Activated CD4-positive, alpha-beta memory T cell treated with anti-CD3 and anti-CD28 coated beads, Interleukin-2, amount 10 ng/mL, durations not matched to agents 7 days and 5 days (primary cell): ENCODE measurements at places on chromosomes 2 and 18. TPM values are rescaled to one million over a fixed set of nuclear protein-coding genes. Genes with fewer than 3 reads are reported as not detected.

Gene COA5
- total RNA-seq, result 26.3 TPM

GRCh38 chr2:107008843-107009242, 122.9 kb upstream of the ST6GAL2 start:
- H3K27ac ChIP-seq, result no peak overlapping the region
- H3K4me3 ChIP-seq, result no peak overlapping the region
- no peak for DNase-seq
- H3K4me1 ChIP-seq, result no peaks in the 10 kb centered on the region
- no peaks in the 10 kb centered on the region for H3K27me3 ChIP-seq
- H3K36me3 ChIP-seq, result no peaks in the 10 kb centered on the region

DNA sequence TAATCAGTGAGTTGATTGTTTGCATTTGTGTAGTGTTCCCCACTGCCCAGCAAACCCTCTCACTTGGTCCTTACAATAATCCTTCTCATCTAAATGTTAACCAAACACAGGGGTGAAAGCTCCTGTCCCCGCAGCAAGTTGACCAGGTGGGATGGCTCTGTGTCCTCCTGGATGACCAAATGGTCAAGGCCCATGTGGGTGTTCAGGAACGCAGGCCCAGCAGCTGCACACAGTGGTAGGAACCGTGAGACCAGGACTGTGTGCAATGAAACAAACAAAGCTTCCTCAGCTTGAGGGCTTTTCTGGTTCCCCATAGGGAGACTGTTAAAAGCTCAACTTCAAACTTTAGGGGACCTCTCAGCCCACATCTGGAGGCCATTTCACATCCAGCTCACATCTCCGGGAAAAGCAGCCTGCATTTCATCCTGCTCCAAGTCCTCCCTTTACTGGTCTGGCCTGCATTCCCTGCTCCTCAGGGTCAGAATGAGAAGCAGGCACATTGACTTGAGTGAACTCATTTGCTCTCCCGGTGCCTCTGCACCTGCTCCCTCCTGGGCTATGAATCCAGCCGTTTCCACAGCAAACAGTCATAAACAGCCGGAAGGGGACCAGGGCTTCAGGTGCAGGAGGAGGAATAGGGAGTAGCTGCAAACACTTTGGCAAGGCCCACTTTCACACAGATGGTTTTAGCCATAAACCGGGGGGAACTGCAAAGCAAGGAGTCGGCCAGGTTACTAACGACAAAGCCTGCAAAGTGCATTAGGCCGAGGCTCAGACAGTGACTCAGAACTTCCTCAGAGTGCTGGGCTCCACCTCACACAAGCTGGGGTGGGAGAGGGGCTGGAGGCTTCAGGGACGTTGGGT, 144.7 kb downstream of the CAPN13 start:
- H3K36me3 ChIP-seq, result no peaks in the 10 kb centered on the region
- peaks cover 1% of the 10 kb centered on the region for H3K4me1 ChIP-seq
- no peak overlapping the region for H3K27ac ChIP-seq

DNA sequence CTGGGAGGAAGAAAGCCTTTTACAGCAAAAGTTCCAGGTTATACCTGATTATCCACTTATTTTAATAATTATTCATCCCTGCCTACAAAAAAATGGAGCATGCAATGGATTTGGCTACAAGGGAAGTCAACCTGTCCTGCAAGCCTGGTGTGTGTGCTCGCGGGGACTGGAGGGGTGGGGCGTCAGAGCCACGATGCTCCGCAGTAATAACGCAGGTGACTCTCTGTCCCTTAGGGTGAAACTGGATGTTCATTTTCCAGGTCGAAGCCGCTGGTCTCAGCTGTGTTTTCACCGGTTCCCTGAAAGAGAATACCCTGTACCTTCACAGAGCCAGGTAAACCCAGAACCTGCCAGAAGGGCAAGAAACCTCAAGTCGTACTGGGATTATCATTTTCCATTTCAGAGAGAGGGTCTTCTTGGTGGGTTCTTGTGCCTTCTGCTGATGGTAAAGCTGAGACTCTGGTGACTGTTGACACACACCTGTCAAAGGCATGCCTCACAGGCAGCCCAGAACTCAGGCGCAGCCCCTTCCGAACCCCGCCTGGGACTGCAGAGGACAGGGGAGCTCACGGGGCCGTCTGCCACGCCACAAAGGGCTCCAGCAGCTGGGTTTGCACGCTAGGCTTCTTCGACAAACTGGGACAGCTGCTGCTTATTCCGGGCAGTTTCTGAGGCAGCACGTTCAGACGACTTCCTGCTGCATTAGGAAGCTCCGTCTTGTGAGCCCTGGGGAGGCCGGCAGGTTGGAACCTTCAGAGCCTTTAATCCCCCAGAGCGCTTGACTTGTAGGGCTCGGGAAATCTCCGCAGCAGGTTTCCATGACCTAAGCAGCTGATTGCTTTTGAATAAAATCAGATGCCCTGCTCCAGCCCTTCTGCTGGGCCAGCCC, 58.6 kb downstream of the KCNG2 start:
- no peak overlapping the region for H3K27ac ChIP-seq
- no peak overlapping the region for H3K4me3 ChIP-seq
- DNase-seq, result no peak
- H3K4me1 ChIP-seq, result no peaks in the 10 kb centered on the region

GRCh38 chr2:63596401-63596883, 7.7 kb downstream of the MDH1 start:
- H3K4me1 ChIP-seq, result peaks cover 5% of the 10 kb centered on the region
- H3K27ac ChIP-seq, result no peak overlapping the region
- H3K27me3 ChIP-seq, result no peaks in the 10 kb centered on the region

GRCh38 chr2:63820969-63821368, 20.7 kb upstream of the UGP2 start:
- H3K36me3 ChIP-seq, result no peaks in the 10 kb centered on the region
- no peak overlapping the region for H3K27ac ChIP-seq
- H3K27me3 ChIP-seq, result peaks cover 14% of the 10 kb centered on the region
- DNase-seq, result no peak
- no peak overlapping the region for H3K4me3 ChIP-seq

GRCh38 chr2:73938718-73939352, 12.2 kb downstream of the DGUOK start:
- no peak overlapping the region for H3K27ac ChIP-seq
- DNase-seq, result no peak
- H3K27me3 ChIP-seq, result no peaks in the 10 kb centered on the region

- peaks cover 2% of the 10 kb centered on the region for H3K27me3 ChIP-seq
- H3K4me1 ChIP-seq, result no peaks in the 10 kb centered on the region
- H3K4me3 ChIP-seq, result no peak overlapping the region
- no peak overlapping the region for H3K27ac ChIP-seq
Measured at GRCh38 chr2:207796585-207797350, 27.1 kb upstream of the FZD5 start.

GRCh38 chr2:31778153-31778552, 197.4 kb upstream of the SRD5A2 start:
- H3K36me3 ChIP-seq, result no peaks in the 10 kb centered on the region
- H3K4me1 ChIP-seq, result no peaks in the 10 kb centered on the region
- DNase-seq, result no peak
- H3K4me3 ChIP-seq, result no peak overlapping the region
- peaks cover 29% of the 10 kb centered on the region for H3K27me3 ChIP-seq

DNA sequence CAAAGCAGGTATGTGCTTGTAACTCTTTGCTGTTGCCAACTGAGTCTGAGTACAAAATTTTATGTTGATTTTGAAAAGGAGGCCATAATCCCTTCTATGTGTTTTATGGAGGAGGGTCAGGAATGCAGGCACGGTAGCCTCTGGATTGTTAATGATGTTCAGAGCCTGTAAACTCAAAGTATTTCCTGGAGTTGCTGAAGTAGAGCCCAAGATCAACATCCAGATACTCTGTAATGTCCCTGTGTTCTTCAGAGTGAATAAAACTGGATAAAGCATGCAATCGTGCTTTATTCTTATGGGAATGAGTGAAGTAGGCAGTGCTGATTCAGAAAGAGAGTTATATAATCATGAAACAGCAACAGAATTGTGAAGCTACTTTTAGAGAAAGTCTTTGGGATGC, 61.8 kb upstream of the CHRNA1 start:
- no peak overlapping the region for H3K27ac ChIP-seq
- no peaks in the 10 kb centered on the region for H3K4me1 ChIP-seq
- H3K4me3 ChIP-seq, result no peak overlapping the region
- DNase-seq, result no peak
- H3K27me3 ChIP-seq, result no peaks in the 10 kb centered on the region
